ENCODE measurements at places on chromosomes 6 and 20. TPM values are rescaled to one million over a fixed set of nuclear protein-coding genes. Genes with fewer than 3 reads are reported as not detected.
A peak's percentile ranks its signal among the peaks of the same experiment; 100 is the strongest.

Gene SYCP2
- 0.04 TPM for total RNA-seq

GRCh38 chr6:149453597-149454345 is 31.0 kb downstream of the ZC3H12D start:
- no peak for DNase-seq

GRCh38 chr20:57557926-57558613 is 2.8 kb upstream of the PCK1 start:
- no peak for DNase-seq

DNA sequence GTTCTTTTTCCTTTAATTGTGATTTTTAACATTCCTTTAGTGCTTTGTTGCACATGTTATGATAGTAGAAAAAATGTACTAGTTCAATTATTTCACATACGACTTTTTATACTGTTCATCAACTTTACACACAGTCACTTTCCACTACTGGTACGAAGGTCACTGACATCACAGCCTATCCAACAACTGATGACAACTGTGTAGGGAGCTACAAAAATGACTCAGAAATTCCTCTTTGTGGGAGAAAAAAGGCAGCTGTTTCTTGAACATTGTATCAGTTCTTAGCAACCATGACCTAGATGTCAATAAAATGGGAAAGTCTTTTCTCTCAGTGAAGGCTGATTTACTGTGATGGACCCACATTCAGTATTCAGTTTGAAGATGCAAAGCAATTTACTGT is 7.0 kb upstream of the ID4 start:
- DNase-seq = no peak

- peak; percentile 79 for DNase-seq
Measured at GRCh38 chr6:10404799-10405512, 9.9 kb downstream of the TFAP2A start.

All from H7 (cell line).